MM.1S (cell line): ENCODE measurements at places on chromosomes 12 and 14.
A peak's percentile ranks its signal among the peaks of the same experiment; 100 is the strongest.

DNA sequence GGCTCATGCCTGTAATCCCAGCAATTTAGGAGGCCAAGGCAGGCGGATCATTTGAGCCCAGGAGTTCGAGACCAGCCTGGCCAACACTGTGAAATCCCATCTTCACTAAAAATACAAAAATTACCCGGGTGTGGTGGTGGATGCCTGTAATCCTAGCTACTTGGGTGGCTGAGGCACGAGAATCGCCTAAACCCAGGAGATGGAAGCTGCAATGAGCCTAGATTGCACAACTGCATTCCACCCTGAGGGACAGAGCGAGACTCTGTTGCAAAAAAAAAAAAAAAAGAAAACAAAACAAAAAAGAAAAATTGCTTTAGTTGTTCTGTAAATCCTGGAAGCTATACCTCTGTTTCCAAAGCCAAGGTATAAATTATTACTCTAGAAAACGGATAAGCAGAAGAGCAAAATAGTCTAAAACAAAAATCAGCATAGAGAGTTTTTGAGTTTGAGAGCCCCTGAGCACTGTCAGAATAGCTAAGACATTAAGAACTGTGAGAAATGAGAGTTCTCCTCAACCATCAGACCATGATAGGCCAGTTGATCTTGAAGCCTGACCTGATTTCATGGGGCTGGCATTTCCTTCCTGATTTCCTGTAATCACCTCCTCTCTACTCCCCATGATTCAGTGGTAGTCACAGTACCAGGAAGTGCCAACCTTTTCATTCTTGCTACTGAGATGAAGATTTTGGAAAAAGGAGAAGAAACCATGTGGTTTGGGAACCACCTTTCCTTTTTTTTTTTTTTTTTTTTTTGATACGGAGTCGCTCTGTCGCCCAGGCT, 31.7 kb downstream of the ATP2A2 start:
- H3K4me3 ChIP-seq, result no peak overlapping the region
- H3K27me3 ChIP-seq, result no peaks in the 10 kb centered on the region
- H3K4me1 ChIP-seq, result no peaks in the 10 kb centered on the region
- no peak for DNase-seq
- no peak overlapping the region for H3K27ac ChIP-seq

DNA sequence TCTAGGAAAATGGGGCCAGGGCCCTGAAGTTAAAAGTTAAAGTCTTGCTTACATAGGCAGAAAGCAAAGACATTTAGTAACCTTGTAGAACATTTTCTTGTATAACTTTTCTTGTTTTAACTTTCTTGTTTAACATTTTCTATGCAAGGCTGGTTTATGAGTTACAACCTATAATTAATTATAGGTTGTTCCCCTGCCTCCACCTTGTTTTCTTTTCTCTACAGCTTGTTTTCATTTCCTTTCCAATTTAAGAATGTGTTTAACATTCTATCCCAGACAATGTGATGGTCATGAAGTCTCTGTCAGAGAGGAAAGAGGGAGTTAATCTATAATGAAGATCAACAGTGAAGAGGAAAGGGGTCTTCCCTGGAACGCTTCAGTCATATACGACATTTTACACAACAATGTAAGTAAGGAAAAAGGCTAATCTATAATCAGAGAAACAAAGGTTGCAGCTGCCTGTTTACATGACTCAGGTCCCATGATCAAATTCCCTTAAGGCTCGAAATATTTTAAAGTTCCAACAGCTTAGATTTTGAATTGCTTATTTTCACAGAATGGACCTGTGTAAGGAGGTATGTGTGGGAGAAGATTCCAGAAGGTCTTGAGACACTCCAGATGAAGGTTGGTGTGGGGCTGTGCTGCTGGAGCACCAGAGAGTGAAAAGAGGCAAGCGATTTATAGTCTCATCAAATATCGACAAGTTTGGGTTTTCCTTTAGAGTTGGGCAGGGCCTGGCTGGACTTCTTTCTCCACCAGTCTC, 34.2 kb upstream of the TCL1B start:
- no peaks in the 10 kb centered on the region; the same call in 1 of the 2 replicates for H3K27me3 ChIP-seq
- no peaks in the 10 kb centered on the region for H3K4me1 ChIP-seq
- H3K4me3 ChIP-seq, result no peak overlapping the region
- H3K36me3 ChIP-seq, result no peaks in the 10 kb centered on the region

- peaks cover 4% of the 10 kb centered on the region for H3K4me1 ChIP-seq
- peak; percentile 27 for DNase-seq
- no peaks in the 10 kb centered on the region for H3K27me3 ChIP-seq
- no peak overlapping the region for H3K4me3 ChIP-seq
Observed at GRCh38 chr12:12837025-12837812, 24.1 kb downstream of the DDX47 start.

DNA sequence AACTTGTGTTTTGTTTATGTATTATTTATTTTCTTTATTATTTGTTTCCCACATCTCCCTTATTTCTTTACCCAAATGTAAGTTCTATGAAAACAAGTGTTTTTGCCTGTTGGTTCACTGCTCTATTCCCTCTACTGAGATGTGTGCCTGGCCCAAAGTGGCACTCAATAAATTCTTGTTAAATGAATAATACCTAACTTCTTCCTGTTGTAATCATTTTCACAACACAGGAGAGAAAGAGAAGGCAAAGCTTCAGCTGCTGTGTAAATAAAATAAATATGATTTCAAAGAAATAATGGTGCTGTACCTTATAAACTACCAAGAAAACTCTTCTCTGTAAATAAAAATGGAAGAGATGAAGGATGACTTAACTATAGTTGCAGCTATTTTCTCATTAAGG, 116.2 kb downstream of the TRHDE start:
- H3K4me1 ChIP-seq, result no peaks in the 10 kb centered on the region
- no peak overlapping the region for H3K4me3 ChIP-seq
- H3K27ac ChIP-seq, result no peak overlapping the region
- DNase-seq, result no peak
- H3K36me3 ChIP-seq, result no peaks in the 10 kb centered on the region

DNA sequence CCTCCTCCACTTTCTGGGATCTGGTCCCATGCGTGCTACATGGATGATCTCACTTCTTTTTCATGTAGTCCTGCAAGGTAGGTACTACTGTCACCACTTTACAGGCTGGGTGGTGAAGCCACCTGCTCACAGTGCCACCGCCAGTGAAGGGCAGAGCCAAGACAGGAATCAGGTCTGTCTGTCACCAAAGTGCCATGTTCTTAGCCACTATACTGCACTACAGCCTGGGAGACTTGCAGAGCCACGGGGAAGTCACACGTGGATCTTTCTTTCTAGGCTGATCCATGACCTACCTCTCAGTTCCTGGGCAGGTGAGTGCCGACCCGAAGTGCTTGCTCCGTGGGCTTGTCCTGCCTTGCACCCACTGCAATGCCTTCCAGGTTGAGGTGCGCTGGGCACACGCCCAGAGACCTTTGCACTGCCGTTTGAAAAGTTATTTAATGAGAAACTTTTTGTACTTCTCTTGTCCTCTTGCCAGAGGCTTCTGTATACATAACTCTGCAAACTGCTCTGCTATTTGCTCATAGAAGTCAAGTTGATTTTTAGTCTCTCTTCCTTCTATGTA, 19.7 kb upstream of the CLMN start:
- H3K27ac ChIP-seq, result no peak overlapping the region
- H3K4me3 ChIP-seq, result no peak overlapping the region
- H3K4me1 ChIP-seq, result no peaks in the 10 kb centered on the region
- H3K27me3 ChIP-seq, result no peaks in the 10 kb centered on the region
- no peak for DNase-seq
- H3K36me3 ChIP-seq, result no peaks in the 10 kb centered on the region

DNA sequence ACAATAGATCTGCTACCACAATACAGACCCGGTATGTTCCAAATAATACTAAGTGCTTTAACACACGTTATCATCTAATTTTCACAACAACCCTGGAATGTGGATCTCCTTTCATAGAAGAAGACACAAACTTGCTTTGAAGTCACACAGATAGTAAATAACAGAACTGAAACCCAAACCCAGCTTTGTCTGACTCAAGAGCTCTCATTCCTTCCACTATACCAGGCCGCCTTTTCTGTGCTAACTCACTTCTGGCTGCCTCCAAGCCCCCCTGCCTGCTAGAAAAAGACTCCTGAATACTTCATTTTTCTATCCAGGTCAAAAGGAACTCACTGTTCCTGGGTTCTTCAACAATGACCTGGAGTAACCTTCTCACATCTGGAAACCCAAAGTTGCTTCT, 37.8 kb downstream of the PRPF40B start:
- DNase-seq, result peak; percentile 55
- no peaks in the 10 kb centered on the region for H3K27me3 ChIP-seq
- H3K4me3 ChIP-seq, result no peak overlapping the region
- peak overlapping the region; percentile 56; the same call in 1 of the 2 replicates for H3K27ac ChIP-seq

GRCh38 chr12:93484315-93484981, 17.1 kb downstream of the MRPL42 start:
- H3K27ac ChIP-seq, result no peak overlapping the region
- no peak overlapping the region for H3K4me3 ChIP-seq
- no peaks in the 10 kb centered on the region for H3K4me1 ChIP-seq
- no peaks in the 10 kb centered on the region for H3K27me3 ChIP-seq
- no peak for DNase-seq
- no peaks in the 10 kb centered on the region for H3K36me3 ChIP-seq

- H3K4me1 ChIP-seq, result no peaks in the 10 kb centered on the region
- H3K27me3 ChIP-seq, result no peaks in the 10 kb centered on the region
- H3K4me3 ChIP-seq, result no peak overlapping the region
- no peaks in the 10 kb centered on the region for H3K36me3 ChIP-seq
Observed at GRCh38 chr14:51317373-51317772, 77.3 kb downstream of the TMX1 start.

- DNase-seq, result peak; percentile 56
- H3K27ac ChIP-seq, result no peak overlapping the region
- peak overlapping the region; percentile 75 for H3K4me3 ChIP-seq
- H3K27me3 ChIP-seq, result peaks cover 32% of the 10 kb centered on the region
- H3K4me1 ChIP-seq, result peaks cover 9% of the 10 kb centered on the region; the same call in 1 of the 2 replicates
- no peaks in the 10 kb centered on the region for H3K36me3 ChIP-seq
Observed at GRCh38 chr12:57127101-57127725, 1.1 kb upstream of the LRP1 start.

GRCh38 chr12:56377310-56377988, 14.8 kb upstream of the APOF start:
- H3K27ac ChIP-seq, result no peak overlapping the region
- H3K4me1 ChIP-seq, result peaks cover 15% of the 10 kb centered on the region

DNA sequence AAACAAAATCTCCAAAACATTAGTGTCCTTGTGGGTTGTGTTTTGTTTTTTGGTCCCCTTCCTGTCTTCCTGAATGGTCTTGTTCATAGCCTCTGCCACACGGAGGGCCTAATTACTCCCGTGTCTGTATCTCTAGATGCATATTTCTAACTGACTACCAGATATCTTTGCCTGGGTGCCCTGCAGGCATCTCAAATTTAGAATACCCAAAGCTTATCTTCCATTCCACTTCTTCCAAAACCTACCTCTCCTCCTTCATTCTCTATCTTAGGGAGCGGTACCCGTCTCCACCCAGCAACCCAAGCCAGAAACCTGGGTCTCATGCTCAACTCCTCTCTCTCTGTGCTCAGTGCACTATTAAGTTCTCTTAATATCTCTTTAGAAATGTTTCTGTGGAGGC, 10.9 kb upstream of the METAP2 start:
- DNase-seq, result no peak
- H3K27ac ChIP-seq, result no peak overlapping the region
- H3K4me3 ChIP-seq, result no peak overlapping the region
- no peaks in the 10 kb centered on the region for H3K36me3 ChIP-seq
- H3K27me3 ChIP-seq, result no peaks in the 10 kb centered on the region

GRCh38 chr12:109946505-109946904, 46.4 kb downstream of the TCHP start:
- no peaks in the 10 kb centered on the region for H3K27me3 ChIP-seq
- DNase-seq, result no peak
- H3K4me3 ChIP-seq, result no peak overlapping the region
- no peaks in the 10 kb centered on the region for H3K4me1 ChIP-seq
- no peaks in the 10 kb centered on the region for H3K36me3 ChIP-seq

- no peaks in the 10 kb centered on the region for H3K4me1 ChIP-seq
- no peak overlapping the region for H3K27ac ChIP-seq
- no peaks in the 10 kb centered on the region for H3K27me3 ChIP-seq
- no peak overlapping the region for H3K4me3 ChIP-seq
Observed at GRCh38 chr12:132071040-132071810, 72.9 kb downstream of the DDX51 start.

GRCh38 chr12:112275207-112275606, 107.0 kb downstream of the HECTD4 start:
- no peaks in the 10 kb centered on the region for H3K4me1 ChIP-seq
- DNase-seq, result no peak
- H3K36me3 ChIP-seq, result no peaks in the 10 kb centered on the region
- H3K27ac ChIP-seq, result no peak overlapping the region

GRCh38 chr14:72948481-72949138, 22.3 kb downstream of the DCAF4 start:
- H3K4me3 ChIP-seq, result no peak overlapping the region
- no peaks in the 10 kb centered on the region for H3K4me1 ChIP-seq
- H3K36me3 ChIP-seq, result no peaks in the 10 kb centered on the region
- peak; percentile 24 for DNase-seq
- H3K27me3 ChIP-seq, result no peaks in the 10 kb centered on the region

DNA sequence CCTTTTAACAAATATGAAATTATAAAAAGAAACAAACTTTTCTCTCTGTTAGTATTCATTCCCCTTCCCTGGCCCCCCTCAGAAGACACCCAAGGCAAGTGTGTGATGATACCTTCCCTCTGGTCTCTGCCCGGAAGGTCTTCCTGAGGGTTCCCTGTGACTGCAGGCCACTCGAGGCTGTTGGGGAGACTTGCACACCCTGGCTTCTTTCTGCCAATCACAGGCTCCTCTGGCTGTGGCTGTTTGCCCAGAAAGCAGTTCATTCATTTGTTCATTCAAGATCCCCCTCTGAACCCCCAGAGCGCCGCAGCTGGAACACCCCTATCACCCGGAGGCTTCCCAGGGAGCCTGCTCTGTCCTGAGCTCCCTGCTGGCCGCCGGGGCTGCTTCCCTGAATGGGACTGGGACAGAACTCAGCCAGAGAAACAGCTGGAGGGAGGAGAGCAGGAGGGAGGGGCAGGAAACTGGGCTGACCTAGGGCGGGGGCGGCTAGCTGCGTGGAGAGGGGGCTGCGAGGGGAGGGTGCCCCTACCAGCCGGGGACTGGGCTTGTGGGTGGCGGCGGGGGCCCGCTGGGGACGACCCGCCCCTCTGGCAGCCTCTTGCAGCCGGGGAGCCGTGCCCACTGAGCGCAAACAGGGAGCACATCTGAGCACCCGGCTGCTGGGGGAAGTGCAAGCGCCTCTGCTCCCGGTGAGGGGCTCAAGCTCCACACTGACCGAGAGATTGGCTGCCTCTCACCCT, at the start of gene CMKLR1:
CMKLR1 (minus strand) TSS at position 397 of the 743 bp plus-strand sequence. CDS start 45,720 bp downstream, outside the sequence.
- H3K4me3 ChIP-seq, result no peak within 1 kb of the TSS
- H3K27ac ChIP-seq, result no peak within 1 kb of the TSS
- H3K27me3 ChIP-seq, result peaks cover 22% of the 10 kb centered on the region; the same call in 1 of the 2 replicates
- H3K36me3 ChIP-seq, result no peaks in the 10 kb centered on the region

GRCh38 chr12:132174839-132175490, 30.7 kb downstream of the NOC4L start:
- H3K4me1 ChIP-seq, result no peaks in the 10 kb centered on the region
- H3K4me3 ChIP-seq, result no peak overlapping the region
- H3K36me3 ChIP-seq, result no peaks in the 10 kb centered on the region
- no peak for DNase-seq

GRCh38 chr14:83828406-83828805, 1701.5 kb upstream of the FLRT2 start:
- DNase-seq, result no peak
- H3K27me3 ChIP-seq, result no peaks in the 10 kb centered on the region
- no peak overlapping the region for H3K4me3 ChIP-seq
- H3K4me1 ChIP-seq, result no peaks in the 10 kb centered on the region
